ENCODE measurements at places on chromosomes 4 and X. TPM values are rescaled to one million over a fixed set of nuclear protein-coding genes. Genes with fewer than 3 reads are reported as not detected.

PDZD4 gene
- total RNA-seq, result 0.82 TPM

DNA sequence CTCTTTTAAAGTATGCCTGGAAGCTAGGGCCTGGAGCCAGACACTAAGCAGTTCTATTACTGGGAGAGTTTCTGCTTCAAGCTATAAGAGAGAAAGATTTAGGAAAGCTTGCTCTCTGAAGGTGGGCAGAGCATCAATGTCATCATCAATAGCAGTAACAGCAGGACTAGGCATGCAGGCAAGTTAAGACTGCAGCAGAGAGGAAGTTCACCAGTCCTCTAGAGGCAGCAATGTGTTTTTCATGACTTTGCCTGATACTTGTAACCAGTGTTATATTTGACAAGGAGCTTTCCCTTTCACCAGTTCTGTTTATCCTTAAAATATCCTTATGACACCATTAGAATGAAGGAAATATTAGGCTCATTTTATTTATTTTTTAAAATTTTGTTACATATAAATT lies 237.9 kb downstream of the KCTD8 start:
- no peak for DNase-seq

DNA sequence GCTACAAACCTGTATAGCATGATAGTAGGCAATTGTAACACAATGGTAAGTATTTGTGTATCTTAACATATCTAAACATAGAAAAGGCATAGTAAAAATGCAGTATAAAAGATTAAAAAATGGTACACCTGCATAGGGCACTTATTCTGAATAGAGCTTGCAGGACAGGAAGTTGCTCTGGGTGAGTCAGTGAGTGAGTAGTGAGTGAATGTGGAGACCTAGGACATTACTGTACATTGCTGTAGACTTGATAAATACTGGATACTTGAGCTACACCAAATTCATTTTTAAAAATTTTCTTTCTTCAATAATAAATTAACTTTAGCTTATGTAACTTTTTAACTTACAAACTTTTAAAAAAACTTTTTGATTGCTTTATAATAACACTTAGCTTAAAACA lies 68.2 kb upstream of the MAML3 start:
- DNase-seq, result no peak

- DNase-seq, result no peak
These were observed 59.3 kb downstream of the NLGN4X start for GRCh38 chrX:6169407-6169806.

- DNase-seq, result no peak
These were observed 31.0 kb downstream of the NSG1 start for GRCh38 chr4:4417886-4418285.

GRCh38 chr4:39480251-39480650 lies 21.4 kb downstream of the LIAS start:
- no peak for DNase-seq

GRCh38 chr4:168588916-168589531 lies 92.2 kb downstream of the PALLD start:
- DNase-seq, result no peak

- no peak for DNase-seq
These were observed 384.0 kb downstream of the TMA16 start for GRCh38 chr4:163878336-163879121.

Measured in activated T-cell treated with anti-CD3 and anti-CD28 coated beads, Interleukin-2, amount 50 U/mL, for 72 hours (primary cell).